ENCODE measurements at places on chromosomes 1 and 21. TPM values are rescaled to one million over a fixed set of nuclear protein-coding genes. Genes with fewer than 3 reads are reported as not detected.

- no peak for DNase-seq
Observed at GRCh38 chr1:84089465-84089864, 54.6 kb upstream of the PRKACB start.

GRCh38 chr1:169122976-169123375, 16.5 kb downstream of the ATP1B1 start:
- no peak for DNase-seq

GRCh38 chr1:45953934-45954847, 150.8 kb downstream of the MAST2 start:
- DNase-seq = no peak

The RGSL1 gene
- not detected for polyA plus RNA-seq

The NBPF20 gene
- 1.5 TPM for polyA plus RNA-seq

- no peak for DNase-seq
Observed at GRCh38 chr1:164040754-164041153, 518.2 kb upstream of the PBX1 start.

The NOS1AP gene
- polyA plus RNA-seq = 0.92 TPM

The SEMA4A gene
- 7.0 TPM for polyA plus RNA-seq

The CD53 gene
- 48.9 TPM for polyA plus RNA-seq

- no peak for DNase-seq
Observed at GRCh38 chr1:106526650-106527049, 529.8 kb upstream of the PRMT6 start.

DNA sequence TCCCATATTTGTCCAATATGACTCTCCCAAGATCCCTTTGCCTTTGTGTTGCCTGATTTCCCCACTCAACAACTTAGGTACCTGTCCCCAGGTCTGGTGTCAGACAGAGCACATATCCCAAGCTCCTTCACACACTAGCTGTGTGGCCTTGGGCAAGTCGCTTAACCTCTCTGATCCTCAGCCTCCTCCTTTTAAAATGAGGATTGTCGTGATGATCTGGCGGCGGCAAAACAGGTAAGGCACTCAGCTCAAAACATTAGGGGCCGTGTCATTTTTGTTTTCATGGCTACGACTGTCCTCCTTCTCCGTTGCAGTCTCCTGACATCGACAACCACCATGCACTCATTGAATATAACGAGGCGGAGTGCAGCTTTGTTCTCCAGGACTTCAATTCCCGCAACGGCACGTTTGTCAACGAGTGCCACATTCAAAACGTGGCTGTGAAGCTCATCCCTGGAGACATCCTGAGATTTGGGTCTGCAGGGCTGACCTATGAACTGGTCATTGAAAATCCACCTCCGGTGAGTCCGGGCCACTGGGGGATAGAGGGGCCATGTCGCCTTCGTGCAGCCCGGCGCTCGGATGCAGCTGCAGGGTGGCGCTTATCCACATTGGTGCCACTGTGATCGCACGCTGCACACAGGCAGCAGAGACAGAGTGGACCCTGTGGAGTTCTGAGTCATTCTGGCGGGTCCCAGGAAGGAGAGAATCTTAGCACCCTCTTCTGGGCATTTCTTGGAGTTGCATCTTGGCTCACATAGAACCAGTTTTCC, 25.2 kb downstream of the FHAD1 start:
- peak; percentile 63 for DNase-seq

GRCh38 chr1:167720965-167721616, 691 bp upstream of the MPZL1 start:
- DNase-seq = no peak

GRCh38 chr21:45295576-45296365, 8.1 kb upstream of the POFUT2 start:
- DNase-seq = no peak

GRCh38 chr1:151720125-151720524, 1.2 kb upstream of the RIIAD1 start:
- DNase-seq = no peak

DNA sequence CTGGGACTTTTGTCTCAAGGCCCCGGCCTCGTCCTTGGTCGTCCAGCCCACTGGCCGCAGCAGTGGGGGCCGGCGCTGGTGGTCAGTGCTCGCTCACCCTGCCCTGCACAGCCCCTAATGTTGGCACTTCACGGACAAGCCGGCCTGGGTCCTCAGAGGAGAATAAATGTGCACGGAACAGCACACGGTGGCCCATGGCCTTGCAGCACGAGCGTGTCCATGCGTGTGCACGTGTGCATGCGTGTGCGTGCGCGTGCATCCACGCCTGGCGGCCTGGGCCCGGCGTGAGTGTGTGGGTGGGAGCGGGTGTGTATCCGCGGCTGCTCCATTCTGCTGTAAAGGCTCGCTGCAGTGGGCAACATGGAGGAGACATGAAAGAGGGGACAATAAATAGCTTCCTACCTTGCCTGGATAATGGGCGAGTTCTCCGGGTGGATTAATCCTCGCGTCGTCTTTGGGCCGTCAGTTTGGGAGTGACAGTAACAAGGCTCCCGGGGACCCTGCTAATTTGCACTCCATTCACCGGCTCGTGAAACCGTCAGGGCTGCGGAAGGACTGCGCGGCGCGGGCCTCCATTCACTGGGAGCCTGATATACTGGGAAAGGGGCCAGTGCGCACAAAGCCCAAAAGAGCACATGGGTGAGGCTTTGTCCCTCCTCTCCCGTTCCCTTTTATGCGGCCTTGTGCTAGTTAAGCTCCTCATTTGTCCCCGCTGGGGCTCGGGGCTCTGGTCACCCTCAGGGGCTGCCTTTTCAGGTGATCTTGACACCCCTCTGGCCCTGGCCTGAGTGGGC, 142.8 kb downstream of the PRDM16 start:
- DNase-seq = no peak

DNA sequence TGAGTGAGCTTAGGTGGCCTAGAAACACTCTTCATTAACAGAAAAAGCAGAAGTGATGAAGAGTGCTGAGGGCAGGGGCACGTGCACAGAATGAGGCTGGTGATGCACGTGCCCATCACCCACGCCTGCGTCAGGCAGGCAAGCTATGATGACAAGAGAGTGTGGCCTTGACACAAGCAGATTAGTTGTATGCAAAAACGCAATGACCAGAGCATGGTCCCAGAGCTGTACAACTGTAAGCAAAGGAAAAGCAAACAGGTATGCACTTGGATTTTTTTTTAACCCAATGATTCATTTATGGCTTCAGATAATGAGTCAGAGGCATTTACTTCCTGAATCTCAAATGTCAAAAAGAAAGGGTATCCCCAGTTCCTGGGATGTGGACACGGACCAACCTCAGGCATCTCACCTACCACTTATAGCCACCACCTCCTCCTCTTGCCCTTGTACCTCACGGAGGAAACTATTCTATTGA, 9.1 kb upstream of the TMEM61 start:
- DNase-seq = no peak

- no peak for DNase-seq
Observed at GRCh38 chr1:229192853-229193252, 78.1 kb upstream of the RAB4A start.

- no peak for DNase-seq
Observed at GRCh38 chr1:152426731-152427130, 12.7 kb upstream of the CRNN start.

GRCh38 chr1:33273406-33273805, 17.1 kb downstream of the ZNF362 start:
- DNase-seq = no peak

- no peak for DNase-seq
Observed at GRCh38 chr1:227777646-227778045, 37.8 kb upstream of the PRSS38 start.

The TRIM67 gene
- 0.08 TPM for polyA plus RNA-seq
